ENCODE measurements at places on chromosomes 13 and 19.
A peak's percentile ranks its signal among the peaks of the same experiment; 100 is the strongest.

DNA sequence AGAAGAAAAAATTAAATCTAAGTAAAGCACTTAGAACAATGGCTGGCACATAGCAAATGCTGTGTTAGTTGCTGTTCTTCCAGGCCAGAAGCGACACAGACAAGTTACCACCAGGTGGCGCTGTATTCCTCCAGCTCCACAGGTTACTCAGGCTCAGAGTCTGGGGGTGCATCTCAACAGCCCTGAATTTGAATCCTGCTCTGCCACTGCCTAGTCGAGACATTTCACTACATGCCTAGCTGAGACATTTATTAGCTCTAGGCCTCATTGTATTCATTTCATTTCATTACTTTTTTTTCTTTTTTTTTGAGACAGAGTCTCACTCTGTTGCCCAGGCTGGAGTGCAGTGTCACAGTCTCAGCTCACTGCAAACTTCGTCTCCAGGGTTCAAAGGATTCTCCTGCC, 16.4 kb upstream of the CYP2B6 start:
- H3K27ac ChIP-seq = no peak overlapping the region
- no peaks in the 10 kb centered on the region for H3K27me3 ChIP-seq
- H3K4me3 ChIP-seq = no peak overlapping the region
- H3K36me3 ChIP-seq = no peaks in the 10 kb centered on the region
- H3K4me1 ChIP-seq = no peaks in the 10 kb centered on the region

GRCh38 chr19:43463381-43464133, 1.9 kb downstream of the LYPD3 start:
- no peaks in the 10 kb centered on the region for H3K4me1 ChIP-seq

DNA sequence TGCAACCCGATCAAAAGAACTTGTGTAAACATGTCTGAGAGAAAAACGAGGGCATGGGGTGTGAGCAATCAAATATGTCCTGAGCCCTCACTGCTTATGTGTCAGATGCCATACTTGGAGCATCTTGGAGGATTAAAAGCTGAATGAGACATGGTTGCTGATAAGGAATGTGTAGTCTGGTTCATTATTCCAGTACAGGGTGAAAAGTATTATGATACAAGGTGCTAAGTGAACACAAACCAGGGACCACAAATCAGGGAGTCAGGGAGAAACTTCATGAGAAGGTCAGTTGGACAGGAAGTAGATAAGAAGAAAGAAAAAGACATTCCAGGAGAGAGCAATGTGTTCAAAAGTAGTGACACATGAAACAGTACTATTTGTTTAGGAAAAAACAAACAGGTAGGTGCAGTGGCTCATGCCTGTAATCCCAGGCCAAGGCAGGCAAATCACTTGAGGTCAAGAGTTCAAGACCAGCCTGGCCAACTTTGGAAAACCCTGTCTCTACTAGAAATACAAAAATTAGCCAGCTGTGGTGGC, 2.0 kb upstream of the RCBTB1 start:
- no peak overlapping the region for H3K27ac ChIP-seq
- H3K4me3 ChIP-seq = no peak overlapping the region
- no peak for DNase-seq
- peaks cover 4% of the 10 kb centered on the region for H3K27me3 ChIP-seq

DNA sequence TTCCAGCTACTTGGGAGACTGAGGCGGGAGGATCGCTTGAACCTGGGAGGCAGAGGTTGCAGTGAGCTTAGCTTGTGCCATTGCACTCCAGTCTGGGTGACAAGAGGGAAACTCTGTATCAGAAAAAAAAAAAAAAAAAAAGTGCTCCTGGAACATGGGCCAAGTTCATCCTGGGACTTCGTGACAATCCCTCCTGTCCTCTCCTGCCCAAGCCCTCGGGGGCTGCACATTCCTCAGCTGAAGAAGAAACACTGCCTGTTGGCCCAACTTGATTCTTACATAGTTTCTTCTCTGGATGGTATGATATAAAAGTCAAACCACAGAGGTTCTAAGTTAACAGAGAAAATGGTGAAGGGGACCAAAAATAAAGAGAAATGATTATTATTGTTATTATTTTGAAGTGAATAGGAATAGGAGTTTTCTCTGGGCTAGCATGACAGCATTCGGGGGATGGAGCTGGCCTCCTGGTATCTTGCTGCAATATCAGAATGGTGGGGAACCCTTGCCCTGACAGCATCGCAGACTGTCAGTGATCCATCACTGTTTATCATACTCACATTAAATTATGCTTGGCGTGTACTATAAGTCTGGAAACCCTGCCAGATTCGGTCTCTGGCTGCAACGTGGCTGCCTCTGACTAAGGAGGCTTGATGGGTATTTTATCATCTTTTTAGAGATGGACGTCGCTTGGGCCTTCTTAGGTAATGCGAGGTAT, 113.7 kb upstream of the OXGR1 start:
- peaks cover 14% of the 10 kb centered on the region for H3K27me3 ChIP-seq
- no peak for DNase-seq
- no peak overlapping the region for H3K4me3 ChIP-seq

GRCh38 chr19:18672606-18673337, 10.7 kb upstream of the CRTC1 start:
- H3K27me3 ChIP-seq = no peaks in the 10 kb centered on the region
- H3K4me3 ChIP-seq = no peak overlapping the region
- peak; percentile 37 for DNase-seq
- H3K36me3 ChIP-seq = no peaks in the 10 kb centered on the region
- H3K27ac ChIP-seq = no peak overlapping the region
- peaks cover 7% of the 10 kb centered on the region for H3K4me1 ChIP-seq

DNA sequence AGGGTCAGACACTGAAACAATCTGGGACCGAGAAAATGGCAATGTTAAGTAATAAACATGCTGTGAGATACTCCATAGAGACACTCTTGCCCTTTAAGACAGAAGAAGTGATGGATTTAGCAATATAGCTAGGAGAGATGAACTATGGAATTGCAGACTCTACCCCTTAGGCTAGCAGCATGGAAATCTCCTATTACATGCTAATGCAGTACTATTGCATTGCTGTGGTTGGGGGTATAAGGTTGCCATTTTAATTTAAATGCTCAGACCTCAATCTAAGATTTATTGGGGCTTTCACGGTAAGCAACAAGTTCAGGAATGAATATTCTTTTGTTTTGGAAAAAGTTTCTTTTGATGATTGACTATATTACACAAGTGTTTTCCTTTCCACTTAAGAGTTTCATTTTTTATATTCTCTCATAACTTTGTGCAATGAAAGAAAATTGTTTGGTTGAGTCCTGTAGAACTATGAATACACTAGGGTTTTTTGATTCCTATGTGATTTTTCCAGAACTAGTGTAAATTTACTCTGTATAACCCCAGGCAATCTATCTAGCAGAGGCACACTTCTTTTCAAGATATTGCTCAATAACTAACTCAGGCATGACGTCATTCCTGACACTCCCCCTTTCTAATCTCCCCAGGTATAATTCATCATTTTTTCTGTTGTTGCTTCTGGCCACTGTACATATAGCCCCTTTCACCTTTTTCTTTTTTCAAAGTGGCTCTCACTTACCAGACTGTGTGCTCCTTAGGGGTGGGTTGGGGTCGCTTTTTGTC, 394.7 kb upstream of the KLF12 start:
- no peak for DNase-seq
- H3K4me3 ChIP-seq = no peak overlapping the region
- no peaks in the 10 kb centered on the region for H3K36me3 ChIP-seq
- H3K27me3 ChIP-seq = no peaks in the 10 kb centered on the region
- H3K27ac ChIP-seq = no peak overlapping the region

DNA sequence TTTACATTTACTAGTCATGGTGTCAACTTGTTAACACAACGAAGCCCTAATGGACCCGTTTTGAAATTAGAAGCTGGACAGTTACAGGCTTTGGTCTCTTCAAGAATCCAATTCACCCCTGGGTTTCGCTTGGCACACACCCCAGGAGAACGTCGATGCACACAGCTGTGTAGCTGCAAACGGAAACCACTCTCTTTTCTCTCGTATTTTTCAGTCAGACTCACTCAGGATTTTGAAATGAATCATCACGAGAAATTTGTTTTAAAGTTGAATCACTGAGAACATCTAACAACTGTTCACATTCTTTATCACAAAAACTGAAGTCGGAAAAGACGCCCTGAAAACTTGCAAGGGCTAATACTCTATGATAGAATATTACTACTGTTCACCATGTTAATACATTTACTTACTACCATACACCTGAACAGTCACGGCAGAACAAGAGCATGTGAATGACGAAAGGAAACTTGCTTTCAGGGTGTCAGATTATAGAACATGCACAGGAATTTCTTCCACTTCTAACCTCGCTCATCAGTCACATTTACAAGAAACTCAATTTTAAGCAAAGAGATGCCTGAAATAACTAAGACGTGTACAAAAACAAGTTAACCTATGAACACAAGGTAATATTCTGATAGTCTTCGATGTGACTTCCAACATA, 4.7 kb downstream of the PNMA8A start:
- no peak for DNase-seq
- H3K36me3 ChIP-seq = no peaks in the 10 kb centered on the region
- H3K4me3 ChIP-seq = no peak overlapping the region
- no peak overlapping the region for H3K27ac ChIP-seq

DNA sequence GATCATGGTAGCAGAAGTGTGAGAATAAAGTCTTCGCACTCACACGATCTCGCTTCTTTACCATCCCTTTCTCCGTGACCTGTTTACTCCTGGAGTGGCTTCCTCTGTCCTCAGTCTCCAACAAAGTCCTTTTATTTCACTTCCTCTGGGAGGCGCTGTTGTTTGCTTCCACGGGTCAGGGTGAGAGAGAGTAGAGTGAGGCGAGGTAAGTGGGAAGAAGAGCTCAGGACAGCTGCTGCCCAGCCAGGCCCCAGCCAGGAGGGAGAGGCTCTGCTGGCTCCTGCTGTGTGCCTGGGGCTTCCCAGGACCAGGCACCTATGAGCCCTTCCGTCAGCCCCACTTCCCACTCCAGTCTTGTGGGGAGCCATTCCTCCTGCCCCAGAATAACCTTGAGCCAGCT, 242.1 kb downstream of the FGF9 start:
- no peaks in the 10 kb centered on the region for H3K27me3 ChIP-seq
- no peak overlapping the region for H3K4me3 ChIP-seq
- no peaks in the 10 kb centered on the region for H3K36me3 ChIP-seq
- peak; percentile 68 for DNase-seq

DNA sequence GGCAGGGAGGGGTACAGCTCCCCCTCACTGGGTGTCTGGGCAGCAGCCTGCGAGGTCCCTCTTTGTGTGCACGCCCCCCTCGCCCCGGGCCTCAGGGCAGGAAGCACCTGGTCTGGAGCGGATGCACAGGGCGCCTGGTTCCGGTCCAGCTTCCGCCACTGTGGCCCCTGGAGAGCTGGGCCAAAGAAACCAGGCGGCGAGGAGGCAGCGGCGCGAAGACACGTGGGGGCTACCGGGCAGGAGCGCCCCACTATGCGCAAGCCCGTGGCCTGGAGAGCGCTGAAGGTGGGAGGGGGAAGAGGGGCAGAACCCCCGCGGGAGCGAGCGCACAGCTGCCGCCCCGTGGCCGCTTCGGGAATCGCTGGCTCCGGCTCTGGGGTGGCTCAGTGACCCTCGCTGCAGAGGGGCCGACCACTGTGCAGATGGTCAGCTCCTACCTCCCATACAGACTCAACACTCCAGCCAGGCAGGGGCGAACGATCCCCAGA, 1.7 kb upstream of the LYL1 start:
- peaks cover 3% of the 10 kb centered on the region for H3K4me1 ChIP-seq
- peaks cover 39% of the 10 kb centered on the region for H3K27me3 ChIP-seq
- no peak overlapping the region for H3K4me3 ChIP-seq
- H3K36me3 ChIP-seq = no peaks in the 10 kb centered on the region
- H3K27ac ChIP-seq = no peak overlapping the region

GRCh38 chr13:67184247-67184646, 45.9 kb downstream of the PCDH9 start:
- peaks cover 9% of the 10 kb centered on the region for H3K4me1 ChIP-seq
- DNase-seq = no peak
- no peak overlapping the region for H3K4me3 ChIP-seq
- H3K36me3 ChIP-seq = no peaks in the 10 kb centered on the region
- peaks cover 15% of the 10 kb centered on the region for H3K27me3 ChIP-seq
- H3K27ac ChIP-seq = no peak overlapping the region
